ENCODE measurements at places on chromosomes 2 and 18. TPM values are rescaled to one million over a fixed set of nuclear protein-coding genes. Genes with fewer than 3 reads are reported as not detected.
A peak's percentile ranks its signal among the peaks of the same experiment; 100 is the strongest.

DNA sequence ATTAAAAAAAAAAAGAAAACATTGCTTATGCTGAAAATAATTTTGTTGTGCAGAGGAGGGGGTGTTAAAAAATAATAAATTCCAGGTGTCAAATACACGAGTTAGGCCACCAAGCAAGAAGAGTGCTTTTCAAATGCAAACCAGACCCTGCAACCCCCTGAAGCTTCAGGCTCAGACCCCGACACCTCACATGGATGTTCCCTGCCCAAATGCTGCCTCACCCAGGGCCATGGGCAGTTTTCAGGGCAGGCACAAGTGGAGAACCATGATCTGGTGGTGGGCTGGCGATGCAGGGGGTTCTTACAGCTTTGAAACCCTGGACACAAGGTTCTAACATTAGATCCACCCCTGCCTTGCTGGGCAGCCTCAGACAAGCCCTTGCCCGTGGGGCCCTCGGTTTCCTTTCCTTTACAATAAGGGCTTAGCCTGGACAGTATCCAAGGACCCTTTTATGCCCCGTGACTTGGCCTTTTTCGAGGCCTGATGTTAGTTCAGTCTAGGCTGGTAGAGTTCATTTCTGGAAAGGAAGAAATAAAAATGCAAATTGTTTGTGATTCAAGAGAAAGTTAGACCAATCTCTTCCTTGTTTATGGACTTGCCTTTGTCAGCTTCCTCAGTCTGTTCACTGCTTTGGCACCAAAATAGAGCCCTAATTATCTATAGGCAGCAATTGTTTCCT lies 168.7 kb downstream of the DDX1 start:
- DNase-seq = no peak

- peak; percentile 71 for DNase-seq
Observed at GRCh38 chr18:61502472-61502871, 169.2 kb downstream of the CDH20 start.

DNA sequence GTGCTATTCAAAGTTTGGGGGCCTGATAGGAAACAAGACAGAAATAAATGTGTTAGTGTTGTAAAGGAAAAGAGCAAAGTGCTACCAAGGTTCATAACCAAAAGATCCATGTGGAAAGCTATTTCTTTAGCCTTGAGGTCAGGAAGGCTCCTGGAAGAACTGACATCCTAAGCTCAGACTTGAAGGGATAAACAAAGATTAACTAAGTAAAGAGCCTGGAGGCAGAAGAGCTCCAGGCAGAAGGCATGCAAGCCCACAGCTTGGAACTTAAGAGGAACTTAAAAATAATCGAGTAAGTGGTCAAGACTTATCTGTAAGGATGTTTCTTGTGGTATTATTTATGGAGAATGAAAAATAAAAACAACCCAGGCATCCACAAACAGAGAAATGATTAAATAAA lies 245.0 kb upstream of the MGAT5 start:
- DNase-seq = no peak

DNA sequence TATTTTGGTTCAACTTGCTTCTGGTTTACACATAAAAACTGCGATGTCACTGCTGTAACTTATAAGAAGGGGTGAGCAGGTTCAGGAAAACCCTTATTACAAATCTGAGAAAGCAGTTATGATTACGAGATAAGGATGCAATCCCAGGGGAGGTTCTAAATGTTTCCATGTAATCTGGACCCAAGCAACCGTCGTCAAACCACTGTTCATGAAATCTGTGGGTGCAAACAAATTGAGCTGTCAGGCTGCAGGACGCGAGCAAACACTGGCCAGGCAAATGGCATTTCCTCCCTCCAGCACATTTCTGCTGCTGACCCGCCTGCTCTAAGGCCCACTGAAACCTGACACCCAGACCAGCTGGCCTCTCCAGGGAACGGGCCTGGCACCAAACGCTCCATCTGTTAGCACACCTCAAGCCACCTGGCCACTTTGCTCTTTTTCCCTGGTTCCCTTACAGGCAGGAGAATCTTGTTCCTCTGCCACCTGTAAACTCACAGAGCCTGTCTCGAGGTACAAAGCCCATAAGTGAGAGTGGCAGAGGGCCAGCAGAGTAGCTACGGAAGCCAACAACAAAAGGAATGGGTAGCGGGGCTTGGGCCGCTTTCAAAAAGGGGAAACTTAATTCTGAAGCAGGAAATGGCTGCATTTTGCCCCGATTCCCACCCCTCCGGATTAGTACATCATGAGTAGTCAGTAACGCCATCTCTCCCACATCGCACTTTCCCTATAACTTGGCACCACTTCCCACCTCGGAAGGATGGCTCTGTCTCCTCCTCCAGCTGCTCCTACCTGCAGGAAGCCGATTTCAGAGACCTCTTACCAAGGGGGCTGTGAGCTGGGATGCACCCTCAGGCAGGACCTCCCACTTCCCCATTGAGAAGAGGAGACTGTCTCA lies 26.5 kb downstream of the CRACDL start:
- DNase-seq = peak; percentile 77

GRCh38 chr2:40261042-40261441 lies 190.8 kb downstream of the SLC8A1 start:
- no peak for DNase-seq

ERFE gene
- 7.2 TPM for polyA plus RNA-seq

DNA sequence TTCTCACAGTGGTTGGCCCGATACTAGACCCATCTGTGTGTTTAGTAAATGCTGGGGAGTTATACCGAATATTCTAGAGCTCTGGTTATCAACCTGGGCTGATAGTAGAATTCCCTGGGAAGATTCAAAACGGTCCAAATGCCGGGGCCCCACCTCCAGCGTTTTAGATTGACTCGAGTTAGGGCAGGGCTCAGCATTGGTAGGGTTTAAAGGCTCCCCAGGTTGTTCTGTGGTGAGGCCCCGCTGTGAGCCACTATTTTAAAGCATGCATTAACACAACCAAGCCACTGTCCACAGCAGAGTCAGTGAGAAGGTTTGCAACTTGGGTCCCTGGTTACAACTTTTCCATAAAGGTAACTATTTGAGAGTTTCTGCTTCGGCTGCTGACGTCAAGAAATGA lies 73.6 kb downstream of the DYSF start:
- no peak for DNase-seq

GRCh38 chr2:173892341-173892740 lies 72.8 kb downstream of the SP3 start:
- DNase-seq = no peak

KATNAL2 gene
- polyA plus RNA-seq = 14.1 TPM

DNA sequence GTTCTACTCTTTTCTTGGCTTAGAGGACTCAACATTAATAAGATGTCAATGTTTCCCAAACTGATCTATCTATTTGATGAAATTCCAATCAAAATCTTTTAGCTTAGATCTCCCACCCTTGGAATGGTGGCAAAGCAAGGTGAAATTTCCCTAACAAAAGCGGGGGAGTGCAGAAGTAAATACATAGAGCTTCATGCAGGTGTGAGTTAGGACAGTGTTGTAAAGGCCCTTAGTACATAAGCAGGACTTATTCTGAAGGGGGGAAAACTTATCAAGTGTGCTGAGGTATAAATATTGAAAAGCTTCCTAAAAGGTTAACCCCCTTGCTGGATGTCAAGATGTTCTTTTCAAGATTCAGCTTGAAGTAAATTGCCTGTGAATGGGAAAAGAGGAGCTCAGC lies 608.6 kb upstream of the CELF4 start:
- no peak for DNase-seq

DNA sequence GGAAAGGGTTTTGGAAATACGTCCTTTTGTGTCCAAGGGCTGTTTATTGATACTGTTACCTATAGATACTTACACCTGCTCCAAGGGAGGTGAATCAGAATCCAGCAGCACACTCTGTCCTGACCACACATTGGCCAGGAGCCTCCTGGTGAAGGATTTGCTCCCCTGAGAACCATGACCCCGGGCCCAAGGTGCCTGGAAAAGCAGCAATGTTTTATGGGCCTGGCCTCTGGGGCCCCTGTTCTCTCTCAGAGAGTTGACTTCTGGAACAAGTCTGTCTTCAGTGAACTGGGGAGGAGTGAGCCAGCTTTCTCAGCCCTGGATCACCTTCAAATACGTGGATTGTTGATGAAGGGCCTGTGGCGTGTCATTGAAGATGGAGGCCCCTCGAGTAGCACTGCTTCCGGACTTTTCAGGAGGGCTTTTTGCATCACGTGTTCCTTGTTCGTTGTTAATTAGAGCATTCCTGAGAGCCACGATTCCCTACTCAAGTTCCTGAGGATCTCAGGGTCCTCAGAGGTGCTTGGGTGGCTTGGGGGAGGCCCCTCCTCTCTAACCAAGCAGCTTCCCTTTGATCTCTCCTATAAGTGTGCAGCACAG lies 78.5 kb upstream of the RPL31 start:
- DNase-seq = no peak

DNA sequence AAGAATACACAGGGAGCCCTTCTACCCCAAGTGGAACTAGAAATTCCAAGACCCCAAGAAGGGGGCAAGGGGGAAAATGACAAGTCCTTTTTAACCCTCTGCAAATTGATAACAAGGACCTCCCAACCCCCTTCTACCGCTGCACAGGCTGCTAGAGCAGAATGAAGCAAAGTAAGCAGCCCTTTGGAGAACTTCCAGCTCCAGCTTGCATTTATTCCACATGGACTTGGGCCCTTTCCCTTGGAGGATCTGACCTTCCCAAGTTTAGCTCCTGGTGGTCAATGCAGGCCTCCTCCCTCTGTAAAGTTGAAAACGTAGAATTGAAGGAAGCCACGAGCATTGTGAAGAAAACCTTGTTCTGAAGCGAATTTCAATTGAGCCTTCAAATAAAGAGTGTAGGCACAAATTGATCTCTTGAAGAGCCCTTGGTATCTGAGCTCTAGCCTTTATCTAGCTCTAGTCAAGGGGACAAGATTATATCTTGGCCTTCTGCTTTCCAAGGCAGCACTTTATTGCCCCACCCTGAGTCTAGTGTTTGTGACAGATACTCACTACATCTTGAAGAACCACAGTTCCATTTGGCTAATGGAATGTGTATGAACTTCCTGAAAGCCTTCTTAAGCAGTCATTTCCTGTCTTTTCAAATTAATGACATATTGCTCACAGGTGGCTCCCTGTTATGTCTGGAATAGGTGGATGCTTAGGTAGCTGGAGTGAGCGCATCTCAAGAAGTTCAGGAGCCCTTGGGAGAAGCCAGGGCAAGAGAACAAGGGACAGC lies 37.2 kb downstream of the SLC14A2 start:
- no peak for DNase-seq

DNA sequence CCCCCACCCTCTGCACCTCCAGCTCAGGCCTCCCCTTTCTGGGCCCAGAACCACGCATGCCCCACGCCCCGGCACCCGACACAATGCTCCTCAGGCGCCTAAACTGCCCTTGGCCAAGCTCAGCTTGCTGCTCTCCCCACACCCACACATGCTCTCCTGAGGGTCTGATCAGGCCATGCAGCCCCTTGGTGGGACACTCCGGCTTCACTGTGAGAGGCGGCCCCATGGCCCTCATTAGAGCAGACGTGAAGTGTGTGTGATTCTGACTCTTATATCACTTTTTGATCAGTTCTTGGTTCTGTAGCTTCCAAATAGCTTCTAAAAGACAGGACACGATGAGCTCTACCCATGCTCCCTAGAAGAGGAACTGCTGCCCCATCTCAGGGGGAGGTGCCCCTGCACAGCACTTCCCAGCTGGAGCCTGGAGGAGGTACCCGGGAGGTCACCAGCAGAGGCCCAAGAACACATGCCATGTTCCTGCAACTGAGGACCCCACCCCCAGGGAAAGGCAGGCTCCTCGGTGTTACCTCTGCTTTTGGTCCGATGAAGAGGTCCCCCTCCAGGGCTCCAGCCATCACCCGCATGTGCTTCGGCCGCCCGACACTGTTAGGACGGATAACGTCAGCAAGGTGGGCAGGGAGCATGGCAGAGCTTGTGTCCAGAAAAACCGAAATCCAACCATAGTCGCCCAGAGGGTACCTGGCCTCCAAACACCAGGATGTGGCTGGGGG lies 3.6 kb downstream of the ACTR1B start:
- no peak for DNase-seq

- DNase-seq = no peak
Observed at GRCh38 chr2:2775018-2775417, 443.9 kb upstream of the MYT1L start.

GRCh38 chr18:6819332-6819731 lies 89.8 kb downstream of the ARHGAP28 start:
- DNase-seq = no peak

GRCh38 chr2:227654426-227654825 lies 12.2 kb upstream of the SCYGR5 start:
- DNase-seq = no peak

BIN1 gene
- polyA plus RNA-seq = 103 TPM

LRP2 gene
- polyA plus RNA-seq = 223 TPM

LHCGR gene
- 0.37 TPM for polyA plus RNA-seq

KCNJ3 gene
- polyA plus RNA-seq = 8.6 TPM

- no peak for DNase-seq
Observed at GRCh38 chr18:34820360-34821065, 110.4 kb downstream of the DTNA start.

GRCh38 chr2:227536445-227536844 lies 62.2 kb upstream of the SCYGR2 start:
- DNase-seq = no peak

DNA sequence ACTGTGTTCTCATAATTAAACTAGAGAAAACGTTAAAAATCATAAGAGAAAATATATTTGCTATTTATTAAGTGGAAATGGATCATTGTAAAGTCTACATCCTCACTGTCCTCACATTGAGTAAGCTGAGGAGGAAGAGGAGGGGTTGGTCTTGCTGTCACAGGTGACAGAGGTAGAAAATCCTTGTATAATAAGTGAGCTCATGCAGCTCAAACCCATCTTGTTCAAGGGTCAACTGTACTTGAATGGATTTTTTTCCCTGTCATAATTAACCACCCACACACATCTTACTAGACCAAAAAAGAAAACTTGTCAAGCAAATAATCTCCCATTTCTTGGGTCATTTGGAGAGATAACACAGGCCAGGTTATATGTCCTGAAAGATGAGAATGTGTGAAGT lies 231.2 kb downstream of the NEDD4L start:
- no peak for DNase-seq

- no peak for DNase-seq
Observed at GRCh38 chr2:55887351-55887750, 36.2 kb downstream of the EFEMP1 start.

- no peak for DNase-seq
Observed at GRCh38 chr2:228268301-228268700, 86.8 kb upstream of the SPHKAP start.

DNA sequence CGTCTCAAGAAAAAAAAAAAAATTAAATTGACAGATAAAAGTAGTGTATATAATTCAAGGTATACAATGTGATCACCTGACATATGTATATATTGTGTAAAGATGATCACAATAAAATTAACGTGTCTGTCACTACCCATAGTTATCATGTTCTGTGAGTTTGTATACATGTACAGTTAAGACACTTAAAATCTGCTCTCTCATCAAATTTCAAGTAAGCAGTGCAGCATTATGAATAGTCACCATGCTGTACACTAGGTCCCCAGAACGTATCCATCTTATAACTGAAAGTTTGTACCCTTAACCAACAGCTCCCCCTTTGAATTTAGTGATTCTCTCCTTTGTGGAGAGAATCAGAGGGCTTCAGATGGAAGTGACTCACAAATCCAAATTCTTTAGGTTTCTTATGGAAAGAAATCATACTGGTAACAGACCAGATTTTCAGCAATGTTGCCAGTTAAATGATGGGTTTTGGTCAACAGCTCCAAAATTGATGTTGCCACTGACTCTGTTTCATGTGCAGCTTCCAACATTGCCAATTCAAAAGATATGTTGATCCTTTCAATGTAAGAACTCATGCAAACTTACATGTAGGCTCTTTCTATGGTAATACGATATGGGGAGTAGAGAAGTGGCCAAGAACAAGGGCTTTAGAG lies 281.5 kb downstream of the AFF3 start:
- DNase-seq = no peak
